ELR (cell line): ENCODE measurements at places on chromosomes 5 and 9.
A peak's percentile ranks its signal among the peaks of the same experiment; 100 is the strongest.

DNA sequence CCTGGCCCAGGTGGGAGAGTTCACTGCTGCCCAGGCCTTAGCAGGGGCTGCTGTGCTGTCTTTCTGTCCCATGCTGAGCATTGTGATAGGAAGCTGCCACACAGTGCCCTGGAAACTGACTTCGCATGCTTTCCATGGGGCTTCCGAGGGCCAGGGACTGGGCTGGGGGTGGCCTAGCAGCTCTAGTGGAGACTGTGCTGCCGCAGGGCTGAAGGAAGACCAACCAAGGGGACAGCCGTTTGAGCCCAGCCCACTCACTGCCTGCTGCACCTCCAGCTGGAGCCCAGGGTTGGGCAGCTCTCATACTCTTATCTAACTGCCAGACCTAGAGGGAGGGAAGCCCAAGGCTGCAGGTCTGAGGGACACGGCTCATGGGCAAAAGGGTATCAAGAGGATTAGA is 79.2 kb downstream of the RGS3 start:
- DNase-seq = no peak

DNA sequence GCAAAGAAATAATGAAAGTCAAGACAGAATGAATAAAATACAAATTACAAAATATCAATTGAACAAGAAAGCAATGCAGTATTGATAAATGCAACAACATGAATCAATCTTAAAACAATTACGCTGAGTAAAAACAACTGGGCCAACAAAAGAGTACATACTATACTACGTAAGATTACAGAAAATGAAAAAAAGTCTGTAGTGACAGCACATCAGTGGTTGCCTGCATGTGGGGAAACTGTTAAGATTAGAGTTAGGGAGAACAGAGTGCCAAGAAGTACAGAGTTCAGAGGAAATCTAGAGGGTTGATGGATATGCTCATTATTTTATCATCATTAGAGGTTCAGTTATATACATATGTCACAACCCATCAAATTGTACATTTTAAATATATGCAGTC is 706.6 kb upstream of the ACO1 start:
- DNase-seq = no peak

DNA sequence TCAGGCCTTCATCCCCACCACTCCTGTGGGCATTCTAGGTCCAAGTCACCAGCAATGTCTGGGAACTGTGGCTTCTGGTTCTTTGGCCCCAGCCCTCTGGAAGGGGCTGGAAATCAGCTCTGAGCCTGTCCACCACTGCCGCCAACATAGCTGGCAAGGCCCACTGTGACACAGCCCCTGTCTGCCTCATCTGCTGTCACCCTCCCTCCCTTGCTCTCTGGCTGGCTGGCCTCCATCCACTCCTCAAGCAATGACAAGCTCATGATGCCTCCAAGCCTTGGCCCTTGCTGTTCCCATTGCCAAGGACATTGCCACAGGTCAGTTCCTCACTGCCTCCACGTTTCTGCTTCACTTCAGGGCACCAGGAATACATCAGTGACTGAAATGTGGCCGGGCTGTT is 93.7 kb downstream of the LHX2 start:
- DNase-seq = no peak

DNA sequence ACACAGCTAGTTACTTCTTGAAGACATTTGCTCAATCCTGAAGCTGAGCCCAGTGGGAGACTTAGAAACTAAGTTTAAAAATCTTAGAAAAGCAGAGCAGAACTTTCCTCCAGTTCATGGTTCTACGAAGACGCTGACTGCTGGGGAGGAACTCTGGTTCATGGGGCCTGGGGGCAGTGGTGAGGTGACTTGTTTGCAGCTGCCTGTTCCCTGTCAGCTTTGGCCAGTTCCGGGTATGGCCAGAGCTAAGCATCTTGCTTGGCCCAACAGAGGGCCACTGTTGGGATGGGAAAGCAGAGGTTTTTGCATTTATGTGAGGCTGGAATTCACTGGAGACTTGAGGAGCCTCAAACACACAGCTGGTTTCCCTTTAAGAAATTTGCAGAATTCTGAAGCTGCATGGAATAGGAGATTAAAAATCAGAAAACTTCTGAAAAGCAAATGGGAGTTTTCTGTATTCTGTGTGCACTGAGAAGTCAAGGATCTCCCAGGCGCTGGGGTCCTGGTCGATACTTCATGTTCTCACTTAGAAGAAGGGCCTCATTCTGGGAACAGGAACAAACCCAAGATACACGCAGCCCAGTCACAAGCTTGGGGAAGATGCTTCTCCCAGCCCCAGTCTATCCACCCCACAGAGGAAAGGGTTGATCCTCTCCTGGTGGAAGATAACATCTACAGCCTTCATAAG is 10.6 kb upstream of the HMHB1 start:
- no peak for DNase-seq

DNA sequence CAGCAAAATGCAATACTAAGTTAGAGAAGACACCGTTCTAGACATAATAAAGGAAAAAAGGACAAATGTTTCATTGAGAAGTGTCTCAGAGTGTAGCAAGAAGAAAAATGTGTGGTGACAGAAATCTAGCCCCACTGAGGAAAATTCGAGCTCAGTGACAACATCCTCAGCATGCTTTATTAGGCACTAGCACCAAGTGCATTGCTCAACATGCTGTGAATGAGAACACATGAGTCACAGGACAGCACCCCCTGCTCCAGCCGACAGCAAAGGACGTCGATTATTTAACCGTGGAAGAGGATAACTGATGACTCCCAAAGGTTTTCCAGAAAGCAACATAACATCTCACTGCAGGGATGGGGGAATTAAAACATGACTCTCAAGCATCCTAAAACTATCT is 182.7 kb downstream of the GNAQ start:
- DNase-seq = peak; percentile 90

- DNase-seq = no peak
These were observed 11.7 kb downstream of the CATSPER3 start for GRCh38 chr5:134979416-134979815.

GRCh38 chr5:154273028-154273617 is 82.6 kb downstream of the GALNT10 start:
- DNase-seq = peak; percentile 30

GRCh38 chr9:30943446-30944224 is 1440.8 kb upstream of the ACO1 start:
- DNase-seq = no peak

DNA sequence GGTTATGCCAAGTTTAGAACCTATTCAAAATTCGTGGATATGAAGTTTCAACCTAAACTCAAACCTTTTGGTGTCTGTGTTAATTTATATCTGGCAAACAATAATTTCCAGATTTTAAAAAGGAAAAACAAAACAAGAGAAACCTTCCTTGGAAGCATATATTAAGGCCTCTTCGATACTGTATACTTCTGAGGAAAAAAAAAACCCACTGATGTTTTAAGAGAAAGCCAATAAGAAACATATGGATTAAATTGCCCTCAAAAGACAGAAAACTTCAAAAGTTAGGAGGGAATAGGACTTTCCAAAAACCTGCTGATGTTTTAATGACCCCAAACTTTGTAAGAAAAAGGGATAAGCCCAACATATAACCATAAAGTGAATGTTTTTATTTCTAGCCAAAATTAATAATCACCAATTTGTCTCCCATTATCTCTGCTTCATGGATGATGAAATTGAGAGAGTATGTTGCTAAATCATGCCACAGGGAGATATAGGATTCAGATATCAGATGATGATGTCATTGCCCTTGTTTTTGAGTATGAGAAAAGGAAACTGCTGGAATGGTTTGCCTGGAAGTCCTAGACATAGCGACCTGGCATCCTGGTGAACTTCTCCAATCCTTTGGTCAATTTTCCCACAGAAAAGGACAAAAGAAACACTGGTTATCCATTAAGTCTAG is 423.9 kb downstream of the DMRT2 start:
- DNase-seq = no peak

DNA sequence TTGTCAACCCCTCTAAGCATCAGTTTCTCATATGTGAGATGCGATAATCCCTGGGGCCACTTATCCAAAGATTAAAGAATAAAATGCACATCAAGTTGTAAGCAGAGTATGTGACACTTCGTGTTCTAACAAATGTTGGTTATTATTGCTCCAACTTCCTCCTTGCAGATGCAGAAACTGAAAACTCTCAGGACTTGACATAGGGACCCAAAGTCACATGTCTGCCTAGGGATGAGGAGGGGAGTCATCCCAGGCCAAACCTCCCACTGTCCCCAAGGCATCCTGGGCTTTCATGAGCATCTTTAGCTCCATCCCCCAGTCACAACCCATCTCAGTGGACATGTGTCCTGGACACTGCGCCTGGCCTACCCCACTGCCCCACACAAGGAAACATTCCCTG is 27.5 kb upstream of the SYK start:
- no peak for DNase-seq

GRCh38 chr9:35660966-35661415 is 2.9 kb downstream of the CCDC107 start:
- peak; percentile 46 for DNase-seq

DNA sequence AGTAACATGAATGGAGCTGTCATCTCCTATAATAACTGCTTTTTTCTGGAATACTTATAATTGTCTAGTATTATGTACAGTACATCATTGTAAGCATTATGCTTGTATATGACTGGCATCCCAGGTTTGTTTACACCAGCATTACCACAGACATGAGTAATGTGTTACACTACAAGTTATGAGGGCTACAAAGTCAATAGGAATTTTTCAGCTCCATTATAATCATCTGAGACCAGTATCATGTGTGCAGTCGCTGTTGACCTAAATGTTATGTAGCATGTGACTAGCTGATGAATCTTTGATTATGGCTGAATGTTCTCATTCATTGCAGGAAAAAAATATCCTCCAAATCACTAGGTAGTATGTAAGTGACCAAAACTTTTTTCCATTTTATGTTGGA is 2.2 kb downstream of the ZCCHC9 start:
- peak; percentile 98 for DNase-seq

- DNase-seq = no peak
These were observed 443.8 kb downstream of the LRRC70 start for GRCh38 chr5:63022403-63022802.

DNA sequence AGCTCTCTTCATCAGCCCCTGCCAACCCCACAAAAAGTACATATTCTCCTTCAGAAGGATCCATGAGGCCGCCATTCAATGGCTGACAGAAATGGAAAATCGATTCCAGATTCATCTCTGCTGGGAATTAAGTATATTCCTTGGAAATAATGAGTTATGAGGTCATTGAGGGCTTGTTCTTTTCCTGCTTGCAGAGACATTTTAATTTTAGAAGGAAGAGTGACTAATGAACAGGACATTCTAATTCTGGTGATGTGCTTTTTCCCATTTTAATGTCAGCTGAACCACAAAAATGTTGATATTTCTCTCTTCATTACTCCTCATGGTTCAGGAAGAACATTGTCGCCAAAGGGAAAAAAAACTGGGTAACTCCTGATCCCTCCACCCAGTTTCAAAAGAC is 314.0 kb downstream of the PIK3R1 start:
- peak; percentile 17 for DNase-seq

DNA sequence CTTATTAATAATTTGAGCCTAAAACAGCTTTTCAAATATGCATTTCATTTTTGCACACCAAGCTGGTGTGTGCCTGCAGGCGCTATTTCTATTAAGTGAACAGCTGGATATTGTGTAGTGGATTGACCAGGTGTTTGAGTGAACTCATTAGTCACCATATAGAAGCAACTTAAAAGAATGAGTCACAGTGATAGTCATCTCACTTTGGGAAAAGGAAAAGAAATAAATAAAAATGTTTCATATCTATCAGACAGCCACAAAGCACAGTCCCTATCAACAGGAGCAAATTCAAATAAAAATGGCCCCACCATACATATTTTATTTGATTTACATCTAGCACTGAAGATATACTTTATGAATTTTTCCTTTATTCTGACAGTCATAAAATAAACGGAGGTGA is 456.5 kb upstream of the CDH9 start:
- peak; percentile 49 for DNase-seq

DNA sequence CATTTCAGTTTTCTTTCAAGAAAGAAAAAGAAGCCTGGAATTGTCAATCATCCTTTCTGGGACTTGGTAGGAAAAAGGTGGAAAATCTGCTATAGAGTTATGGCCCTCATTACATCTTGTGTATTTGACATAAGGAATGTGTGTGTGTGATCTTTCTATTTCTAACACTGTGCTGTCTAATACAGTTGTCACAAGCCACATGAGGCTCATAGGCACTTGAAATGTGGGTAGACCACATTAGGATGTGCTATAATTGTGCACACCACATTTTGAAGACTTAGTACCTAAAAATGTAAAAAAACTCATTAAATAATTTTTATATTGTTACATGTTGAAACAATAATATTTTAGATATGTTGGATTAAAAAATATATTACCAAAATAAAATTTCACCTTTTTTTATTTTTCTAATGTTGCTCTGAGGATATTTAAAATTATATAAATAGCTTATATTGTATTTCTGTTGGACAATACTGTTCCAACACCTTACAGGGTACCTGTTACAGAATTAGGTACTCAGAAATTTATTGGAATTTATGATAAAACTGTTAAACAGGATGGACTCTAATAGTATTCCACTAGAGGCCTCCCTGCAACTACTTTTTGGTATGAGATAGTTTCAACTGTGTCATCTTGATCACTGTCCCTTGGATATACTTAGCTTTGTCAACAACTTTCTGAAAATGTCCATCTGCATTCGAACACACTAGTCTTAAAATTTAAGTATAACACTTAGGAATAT is 18.4 kb downstream of the MSANTD3 start:
- DNase-seq = no peak

- DNase-seq = no peak
These were observed 265.8 kb upstream of the IRX4 start for GRCh38 chr5:2148312-2149194.

- DNase-seq = peak; percentile 83
These were observed 9.1 kb upstream of the PTGES start for GRCh38 chr9:129761901-129762369.

- DNase-seq = no peak
These were observed 13.4 kb downstream of the HSPA5 start for GRCh38 chr9:125227761-125228160.

DNA sequence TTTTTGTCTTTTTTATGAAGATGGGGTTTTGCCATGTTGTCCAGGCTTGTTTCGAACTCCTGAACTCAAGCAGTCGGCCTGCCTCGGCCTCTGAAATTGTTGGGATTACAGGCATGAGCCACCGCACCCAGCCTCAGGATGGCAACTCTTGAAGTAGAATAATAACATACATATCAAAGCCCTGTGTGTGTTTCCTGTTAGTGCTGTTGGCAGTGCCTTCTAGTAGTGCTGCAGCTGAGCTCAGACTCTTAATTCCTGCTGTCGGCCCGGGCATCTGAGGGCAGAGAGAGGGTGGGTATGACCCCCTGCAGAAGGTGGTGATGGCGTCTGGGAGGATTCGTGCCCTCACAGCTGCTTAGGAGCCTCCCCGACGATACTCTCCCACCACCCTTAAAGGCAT is 227.2 kb downstream of the PDZD2 start:
- DNase-seq = no peak
